Stimulated activated CD4-positive, alpha-beta T cell treated with anti-CD3 and anti-CD28 coated beads, Interleukin-15, amount 100 ng/mL, for 48 hours (primary cell): ENCODE measurements at places on chromosomes 11 and 22.

DNA sequence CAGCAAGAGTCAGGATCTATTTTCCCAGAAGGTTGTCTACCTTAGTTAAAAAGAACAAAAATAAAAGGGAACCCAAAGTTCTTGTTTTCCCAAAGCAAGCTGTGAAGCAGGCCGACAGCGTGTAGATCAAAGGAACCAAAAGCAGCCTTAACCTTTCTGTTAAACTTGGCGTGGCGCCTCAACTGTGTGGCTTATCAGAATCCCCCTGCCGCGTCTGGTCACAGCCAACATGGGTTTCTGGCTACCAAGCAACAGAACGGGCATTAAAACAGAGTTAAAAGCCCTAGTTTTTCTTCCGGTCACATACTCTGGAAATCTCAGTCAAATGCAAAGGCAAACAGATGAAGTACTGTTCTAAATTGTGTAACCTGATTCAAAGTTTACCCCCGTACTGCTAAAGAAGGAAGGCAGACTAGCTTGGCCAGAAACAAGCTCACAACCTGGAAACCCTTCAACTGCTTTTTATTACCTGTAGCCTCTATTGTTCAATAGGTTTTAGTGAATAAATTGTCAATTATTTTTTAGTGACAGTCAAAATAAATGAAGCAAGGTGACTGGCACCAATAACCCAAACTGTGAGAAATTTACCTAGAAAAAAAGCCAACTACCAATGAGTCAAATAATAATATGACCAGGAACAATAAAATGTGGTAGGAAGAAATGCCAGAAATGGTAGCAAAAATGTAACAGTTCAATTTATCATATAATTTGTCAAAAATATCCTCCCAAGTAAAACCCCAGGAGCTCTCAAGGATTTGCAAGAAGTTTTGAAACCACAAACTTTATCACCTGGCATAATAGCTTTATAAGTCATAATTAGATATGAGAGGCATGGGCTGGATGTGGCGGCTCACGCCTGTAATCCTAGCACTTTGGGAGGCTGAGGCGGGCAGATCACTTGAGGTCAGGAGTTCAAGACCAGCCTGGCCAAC, 21.4 kb downstream of the CHKA start:
- DNase-seq = no peak

- DNase-seq = no peak
These were observed 48.8 kb downstream of the MN1 start for GRCh38 chr22:27752771-27753170.

- DNase-seq = no peak
These were observed 207.0 kb downstream of the MN1 start for GRCh38 chr22:27594474-27595134.

DNA sequence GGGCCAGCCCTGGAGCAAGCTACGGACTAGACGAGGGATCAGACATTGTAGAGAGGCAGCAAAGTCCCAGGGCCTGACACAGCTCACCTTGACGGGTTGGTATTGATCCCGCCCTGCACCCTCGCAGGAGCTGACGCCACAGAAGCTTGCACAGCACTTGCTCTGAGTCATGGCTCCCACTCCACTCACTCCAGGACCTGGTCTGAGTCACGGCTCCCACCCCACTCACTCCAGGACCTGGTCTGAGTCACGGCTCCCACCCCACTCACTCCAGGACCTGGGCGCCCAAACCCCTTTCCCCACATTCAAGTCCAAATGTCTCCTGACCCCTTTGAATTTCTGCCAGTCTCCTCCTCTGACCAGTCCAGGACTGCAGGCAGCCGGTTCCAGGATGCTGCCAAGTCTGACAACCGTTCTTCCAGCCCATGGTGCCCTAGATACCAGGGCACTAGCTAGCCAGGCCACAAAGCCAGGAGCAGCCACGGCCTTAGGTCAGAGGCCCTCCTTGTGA, 6.0 kb upstream of the PNPLA5 start:
- peak; percentile 15 for DNase-seq

- DNase-seq = no peak
These were observed 2.0 kb downstream of the GNAZ start for GRCh38 chr22:23072077-23072910.

- DNase-seq = no peak
These were observed 98.8 kb downstream of the MSANTD4 start for GRCh38 chr11:105923252-105923651.
